ENCODE measurements at places on chromosomes 3 and 15. TPM values are rescaled to one million over a fixed set of nuclear protein-coding genes. Genes with fewer than 3 reads are reported as not detected.

DNA sequence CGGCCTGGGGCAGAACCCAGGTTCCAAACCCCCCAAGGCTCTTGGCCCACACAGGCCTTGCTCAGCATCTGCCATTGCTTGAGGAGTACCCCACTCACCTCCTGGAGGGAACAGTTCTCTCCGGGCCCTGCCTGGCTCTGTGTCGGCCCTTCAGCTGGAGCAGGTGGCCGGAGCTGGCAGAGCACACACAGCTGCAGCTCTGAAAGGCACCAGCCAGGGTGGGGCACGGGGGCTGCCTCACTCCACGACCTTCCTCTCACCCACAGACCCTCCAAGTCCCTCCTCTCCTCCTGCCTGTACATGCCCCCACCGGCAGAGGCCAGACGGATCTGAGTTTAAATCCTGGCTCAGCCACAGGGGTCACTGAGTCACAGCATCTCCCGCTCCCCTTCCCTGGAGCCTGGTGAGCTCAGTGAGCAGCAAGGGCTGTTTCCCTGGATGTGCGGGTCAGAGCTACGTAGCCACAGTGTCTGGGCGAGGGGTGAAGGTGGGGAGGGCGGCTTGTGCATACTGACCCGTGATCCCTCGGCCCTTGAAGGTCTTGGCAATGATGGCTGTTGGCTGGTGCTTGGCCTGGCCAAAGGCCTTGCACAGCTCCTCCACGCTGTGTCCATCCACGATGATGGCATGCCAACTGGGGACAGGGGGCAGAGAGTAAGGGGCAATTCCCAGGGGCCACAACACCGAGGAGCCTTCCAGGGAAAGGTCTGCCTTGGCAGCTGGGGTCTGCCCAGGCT, 23.0 kb downstream of the TKT start:
- no peak overlapping the region for H3K4me3 ChIP-seq
- no peak for DNase-seq

DNA sequence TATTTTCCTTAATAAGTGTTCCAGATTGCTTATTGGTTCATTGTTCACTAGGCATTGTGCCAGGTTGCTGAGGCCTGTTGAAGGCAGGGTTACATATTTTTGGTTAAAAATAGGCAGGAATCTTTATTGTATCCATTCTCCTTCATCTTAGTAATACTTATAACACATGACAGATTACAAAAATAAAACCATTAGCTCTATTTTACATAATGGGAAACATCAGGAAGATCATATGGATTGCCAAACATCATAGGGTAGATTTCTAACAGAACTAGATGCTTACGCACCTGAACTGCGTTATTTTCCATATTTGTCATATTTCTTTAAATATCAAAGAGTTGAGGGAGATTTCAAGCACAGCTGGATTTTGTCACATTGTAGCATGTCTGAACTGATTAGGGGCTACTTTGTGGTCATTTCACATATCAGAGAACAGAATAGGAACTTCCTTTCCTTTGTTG, 462.9 kb upstream of the SGO1 start:
- DNase-seq = no peak
- no peaks in the 10 kb centered on the region for H3K27me3 ChIP-seq
- no peak overlapping the region for H3K27ac ChIP-seq
- H3K4me1 ChIP-seq = no peaks in the 10 kb centered on the region
- no peaks in the 10 kb centered on the region for H3K36me3 ChIP-seq
- no peak overlapping the region for H3K4me3 ChIP-seq

- H3K27ac ChIP-seq = no peak overlapping the region
- no peaks in the 10 kb centered on the region for H3K36me3 ChIP-seq
- no peak overlapping the region for H3K4me3 ChIP-seq
- no peaks in the 10 kb centered on the region for H3K27me3 ChIP-seq
Measured at GRCh38 chr15:25793354-25794050, 69.6 kb downstream of the ATP10A start.

DNA sequence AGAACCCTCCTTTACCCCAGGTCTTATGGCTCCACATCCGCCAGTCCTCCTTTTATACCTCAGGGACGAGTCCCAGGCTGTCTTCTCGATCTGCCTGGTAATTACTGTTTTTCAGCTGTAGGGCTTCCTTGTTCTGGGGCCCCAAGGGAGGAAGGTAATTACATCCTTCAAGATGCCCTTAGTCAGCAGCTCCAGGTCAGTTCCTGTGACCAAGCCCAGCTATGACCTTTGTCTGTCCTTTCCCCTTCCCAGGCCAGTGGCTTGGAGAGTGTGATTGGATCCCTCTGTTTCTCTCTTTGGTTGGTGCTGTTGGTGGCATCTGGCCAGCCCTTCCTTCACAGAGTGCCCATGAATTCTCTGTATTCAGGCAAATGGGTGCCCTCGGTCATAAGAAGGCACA, 92.6 kb downstream of the AAGAB start:
- no peak overlapping the region for H3K27ac ChIP-seq
- DNase-seq = no peak
- H3K27me3 ChIP-seq = no peaks in the 10 kb centered on the region
- H3K4me1 ChIP-seq = no peaks in the 10 kb centered on the region

- H3K4me1 ChIP-seq = no peaks in the 10 kb centered on the region
- DNase-seq = no peak
- H3K36me3 ChIP-seq = no peaks in the 10 kb centered on the region
- no peak overlapping the region for H3K27ac ChIP-seq
Measured at GRCh38 chr3:119613201-119613600, 15.5 kb downstream of the PLA1A start.

Gene C3orf85
- total RNA-seq = not detected

All from adrenal gland (tissue), 19 donors.